ENCODE measurements at places on chromosomes 1 and 21.

DNA sequence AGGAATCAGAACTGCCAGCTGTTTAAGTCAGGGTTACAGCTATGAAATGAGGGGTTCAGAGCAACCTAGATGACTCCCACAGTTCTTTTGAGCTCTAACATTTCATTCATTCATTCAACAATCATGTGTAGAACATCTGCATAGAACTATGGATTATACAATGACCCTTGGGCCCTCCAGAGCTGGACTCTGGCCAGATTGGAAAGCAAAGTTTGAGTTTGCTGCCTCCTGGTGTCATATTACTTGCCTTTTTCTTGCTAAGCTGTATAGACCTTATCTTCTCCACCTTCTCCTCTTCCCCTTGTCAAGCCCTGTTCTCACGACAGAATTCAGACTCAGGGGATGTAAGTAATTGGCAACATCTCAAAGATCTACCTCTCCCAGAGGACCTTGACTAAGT lies 4.0 kb downstream of the CASQ2 start:
- no peak for DNase-seq

DNA sequence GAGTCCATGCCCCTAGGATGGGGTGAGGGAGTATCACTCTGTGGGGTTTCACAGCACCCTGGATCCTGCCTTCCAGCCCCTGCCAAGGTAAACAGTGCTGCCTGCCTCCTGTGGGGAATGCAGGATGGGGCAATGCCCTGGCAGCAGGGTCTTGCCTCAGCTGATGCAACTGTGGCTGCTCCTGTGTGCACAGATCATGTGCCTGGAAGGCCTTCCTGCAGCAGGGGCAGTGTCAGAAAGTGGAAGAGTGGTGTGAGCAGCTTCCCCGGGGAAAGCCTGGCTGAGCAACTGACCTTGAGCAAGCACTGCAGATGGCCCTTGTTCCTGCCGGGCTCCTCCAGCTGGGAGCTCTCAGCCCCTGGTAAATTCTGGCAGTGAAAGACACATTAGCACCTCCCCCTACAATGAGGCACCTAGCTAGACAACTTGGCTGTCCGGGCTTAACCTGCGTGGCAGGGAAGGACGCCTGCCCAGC lies 9.9 kb downstream of the TOR3A start:
- DNase-seq = no peak

GRCh38 chr1:85033221-85033620 lies 15.1 kb downstream of the MCOLN3 start:
- DNase-seq = no peak

- DNase-seq = no peak
Observed at GRCh38 chr1:180563026-180563827, 4.5 kb downstream of the OVAAL start.

GRCh38 chr1:34625521-34626015 lies 129.3 kb upstream of the GJB5 start:
- no peak for DNase-seq

GRCh38 chr1:221904319-221904718 lies 162.4 kb upstream of the DUSP10 start:
- no peak for DNase-seq

DNA sequence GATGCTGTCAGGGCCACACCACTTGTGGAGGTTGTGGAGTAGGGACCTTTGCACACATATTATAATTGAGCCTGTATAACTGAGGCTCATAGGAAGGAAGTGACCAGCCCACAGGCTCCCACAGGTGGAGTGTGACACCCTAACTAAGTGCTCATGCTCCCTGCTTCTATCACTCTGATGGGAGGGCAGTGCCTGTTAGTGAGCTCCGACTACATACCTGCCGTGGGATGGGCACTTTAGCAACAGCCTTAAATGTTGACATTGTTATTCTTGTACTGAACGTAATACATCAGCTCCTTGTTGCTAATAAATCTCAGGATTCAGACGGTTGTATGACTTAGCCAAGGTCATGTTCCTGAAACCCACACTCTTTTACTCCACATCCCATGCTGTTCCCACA lies 58.0 kb downstream of the BEND5 start:
- no peak for DNase-seq

GRCh38 chr21:38957575-38958322 lies 152.0 kb downstream of the ETS2 start:
- DNase-seq = no peak

Data from CD4-positive, alpha-beta T cell treated with Interleukin-1 beta for 1 hour (primary cell).